CD4-positive, alpha-beta T cell treated with Interleukin-4 for 1 hour (primary cell): ENCODE measurements at places on chromosomes 2 and 18.
A peak's percentile ranks its signal among the peaks of the same experiment; 100 is the strongest.

DNA sequence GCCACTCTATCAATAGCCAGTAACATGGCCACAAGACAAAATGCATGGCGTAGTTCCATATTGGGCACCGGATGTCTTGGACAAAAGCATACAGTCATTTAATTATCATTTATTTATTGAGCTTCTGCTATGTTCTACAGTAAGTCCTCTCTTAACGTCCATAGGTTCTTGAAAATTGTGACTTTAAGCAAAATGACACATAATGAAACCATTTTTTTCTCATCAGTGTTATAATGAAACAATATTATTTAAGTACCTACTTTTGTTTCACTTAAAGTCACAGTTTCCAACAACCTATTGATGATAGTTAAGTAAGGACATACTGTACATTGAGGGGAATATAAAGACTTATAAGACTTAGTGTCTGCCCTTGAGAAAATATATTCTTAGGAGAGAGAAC is 84.9 kb downstream of the XRCC5 start:
- DNase-seq = no peak

DNA sequence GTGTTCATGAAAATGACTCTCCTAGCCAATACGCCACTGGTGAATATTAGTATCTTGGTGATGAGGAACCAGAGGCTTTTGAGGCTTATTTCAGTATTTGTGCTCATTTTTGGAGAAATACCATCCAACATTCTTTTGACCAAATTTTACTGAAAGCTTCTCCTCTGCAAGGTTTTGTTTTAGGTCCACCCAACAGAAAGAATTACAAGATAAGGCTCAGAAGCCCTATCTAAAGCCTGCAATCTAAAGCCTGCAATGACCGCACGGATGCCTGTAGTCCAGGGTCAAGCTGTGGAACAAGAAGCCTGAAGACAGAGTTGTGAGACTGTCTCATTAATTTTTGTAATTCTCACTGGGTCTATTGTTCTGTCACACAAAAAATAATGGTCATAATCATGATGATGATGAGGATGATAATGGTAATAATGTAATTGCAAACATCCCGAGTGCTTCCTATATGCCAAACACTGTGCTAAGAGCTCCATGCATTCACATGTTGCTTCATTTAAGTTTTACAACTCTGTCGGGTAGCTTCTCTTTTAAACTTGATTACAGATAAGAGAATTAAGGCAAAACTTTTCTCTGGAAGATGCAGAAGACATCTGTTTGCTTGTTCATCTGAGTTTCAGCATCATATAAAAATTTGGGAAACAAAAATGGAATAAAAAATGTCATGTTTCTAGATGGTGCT is 33.2 kb upstream of the NCOA1 start:
- no peak for DNase-seq

GRCh38 chr2:5940596-5941535 is 248.7 kb downstream of the SOX11 start:
- DNase-seq = no peak

GRCh38 chr2:51103205-51103604 is 71.3 kb upstream of the NRXN1 start:
- DNase-seq = no peak

DNA sequence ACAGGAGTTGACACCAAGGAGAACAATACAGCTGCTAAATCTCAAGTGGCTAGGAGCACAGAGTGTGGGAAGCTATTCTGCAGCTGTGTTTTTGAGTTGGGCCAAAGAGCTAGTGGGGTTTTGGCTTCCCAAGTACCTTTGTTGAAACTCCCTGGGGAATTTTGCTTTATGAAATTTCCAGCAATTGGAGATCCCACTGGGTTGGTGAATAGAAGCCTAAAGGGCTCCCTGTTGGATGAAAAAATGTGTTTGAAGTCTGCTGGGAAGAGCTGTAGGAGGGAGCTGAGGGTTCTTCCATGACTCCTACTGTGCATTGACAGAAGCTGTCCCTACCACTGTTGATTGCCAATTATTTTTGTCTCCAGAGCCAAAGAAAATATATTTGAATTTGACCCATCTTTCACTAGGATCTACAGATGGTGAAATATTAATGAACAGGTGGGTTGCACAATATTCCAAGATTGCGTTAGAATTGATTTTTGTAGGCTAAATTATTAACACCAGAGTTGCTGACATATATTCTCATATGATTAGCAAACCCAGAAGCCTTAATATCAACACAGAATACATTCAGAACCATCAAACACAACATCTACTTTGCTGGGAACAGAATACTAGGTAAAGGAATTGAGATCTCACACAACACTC is 95.4 kb upstream of the CYP1B1 start:
- DNase-seq = no peak

DNA sequence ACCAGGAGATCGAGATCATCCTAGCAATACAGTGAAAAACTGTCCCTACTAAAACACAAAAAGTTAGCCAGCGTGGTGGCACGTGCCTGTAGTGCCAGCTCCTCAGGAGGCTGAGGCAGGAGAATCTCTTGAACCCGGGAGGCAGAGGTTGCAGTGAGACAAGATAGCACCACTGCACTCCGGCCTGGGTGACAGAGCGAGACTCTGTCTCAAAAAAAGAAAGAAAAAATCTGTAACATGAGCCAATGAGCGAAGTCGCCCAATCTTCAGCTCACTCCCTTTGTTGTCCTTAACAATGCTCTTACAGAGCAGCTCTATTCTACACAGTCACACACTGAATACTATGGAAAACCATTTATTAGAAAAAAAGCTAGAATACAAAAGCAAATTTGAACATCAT is 22.0 kb downstream of the FAM98A start:
- DNase-seq = no peak

GRCh38 chr2:219497495-219498279 is 1.0 kb upstream of the GMPPA start:
- peak; percentile 61 for DNase-seq
